ENCODE measurements at places on chromosomes 3 and 15.

DNA sequence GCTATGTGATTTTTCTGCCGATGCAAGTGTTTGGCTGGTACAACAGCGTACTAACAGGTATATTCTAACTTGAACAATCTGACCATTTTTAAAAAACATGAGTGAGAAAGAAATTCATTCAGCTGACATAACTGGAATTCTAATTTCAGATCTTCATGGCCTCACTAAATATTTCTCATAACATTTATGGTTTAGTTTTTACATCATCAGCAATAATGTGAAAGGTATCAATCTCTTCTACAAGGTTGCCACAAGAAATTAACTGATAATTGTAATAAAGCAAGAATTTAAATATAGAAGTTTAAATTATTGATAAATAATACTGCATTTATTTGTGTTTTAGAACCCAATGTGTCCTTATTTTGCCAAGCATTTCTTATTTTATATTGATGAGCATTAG, 5.2 kb upstream of the C3orf80 start:
- DNase-seq = no peak

DNA sequence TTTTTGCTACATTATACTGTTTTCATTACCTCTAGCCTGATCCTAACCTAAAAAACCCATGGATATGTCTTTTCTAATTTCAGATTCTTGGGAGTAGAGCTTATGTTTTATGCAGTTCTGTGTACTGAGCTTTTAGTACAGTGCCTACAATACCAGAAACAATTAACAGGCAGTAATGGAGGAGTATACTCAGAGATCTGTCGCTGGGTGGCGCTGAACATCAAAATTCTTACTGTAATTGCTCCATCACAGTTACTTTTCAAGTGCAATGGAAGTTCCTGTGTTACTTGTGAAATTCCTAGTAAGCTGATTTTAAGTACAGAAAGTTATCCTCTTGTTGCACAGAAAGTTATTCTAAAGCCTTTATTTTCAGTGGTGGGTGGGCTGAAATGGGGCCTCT, 66.9 kb downstream of the RNF13 start:
- peak; percentile 68 for DNase-seq

DNA sequence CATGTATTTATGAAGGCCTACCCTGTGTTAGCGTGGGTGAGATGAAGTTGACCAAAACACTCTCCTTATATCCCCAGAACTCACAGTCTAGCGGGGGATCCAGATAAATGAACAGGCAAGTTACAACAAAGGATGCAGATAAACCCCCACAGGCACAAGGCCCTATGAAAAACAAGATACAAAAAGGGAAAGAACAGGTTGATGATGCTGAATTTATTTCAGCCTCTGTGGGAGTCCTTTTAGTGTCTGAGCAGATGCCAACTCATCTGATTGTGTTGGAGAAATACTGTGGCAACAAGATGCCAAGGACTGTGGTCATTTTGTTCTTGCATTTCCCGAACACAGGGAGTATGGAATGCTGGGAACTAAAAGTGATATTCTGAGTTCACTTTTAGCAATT, 300.0 kb downstream of the CHST2 start:
- no peak for DNase-seq

DNA sequence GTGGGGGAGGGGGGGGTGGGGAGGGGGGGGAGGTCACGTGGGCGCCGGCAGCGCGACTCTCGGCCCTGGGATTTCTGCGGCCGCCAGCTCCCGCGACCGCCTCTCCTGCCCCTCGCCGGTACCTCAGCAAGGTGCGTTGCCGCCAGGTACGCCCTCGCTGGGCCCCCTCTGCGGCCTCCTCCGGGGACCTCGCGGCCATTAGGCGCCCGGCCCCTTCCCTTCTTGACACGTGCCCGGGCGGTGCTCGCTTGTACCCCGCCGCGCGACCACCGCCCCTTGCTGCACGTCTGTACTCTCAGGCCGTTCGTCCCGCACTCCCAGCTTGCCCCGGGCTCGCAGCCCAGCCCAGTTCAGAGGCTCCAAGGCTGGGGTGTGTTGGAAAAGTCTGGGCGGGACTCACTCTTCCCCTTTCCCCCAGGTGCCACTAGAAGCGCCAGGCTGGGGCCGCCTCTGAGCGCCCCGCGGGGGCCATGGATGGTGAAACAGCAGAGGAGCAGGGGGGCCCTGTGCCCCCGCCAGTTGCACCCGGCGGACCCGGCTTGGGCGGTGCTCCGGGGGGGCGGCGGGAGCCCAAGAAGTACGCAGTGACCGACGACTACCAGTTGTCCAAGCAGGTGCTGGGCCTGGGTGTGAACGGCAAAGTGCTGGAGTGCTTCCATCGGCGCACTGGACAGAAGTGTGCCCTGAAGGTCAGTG, at the start of gene MAPKAPK3:
Gene MAPKAPK3, plus strand, starts transcription at position 56 of the 696 bp plus-strand sequence. Its CDS starts 415 bp downstream, at position 471.
- DNase-seq = no peak

DNA sequence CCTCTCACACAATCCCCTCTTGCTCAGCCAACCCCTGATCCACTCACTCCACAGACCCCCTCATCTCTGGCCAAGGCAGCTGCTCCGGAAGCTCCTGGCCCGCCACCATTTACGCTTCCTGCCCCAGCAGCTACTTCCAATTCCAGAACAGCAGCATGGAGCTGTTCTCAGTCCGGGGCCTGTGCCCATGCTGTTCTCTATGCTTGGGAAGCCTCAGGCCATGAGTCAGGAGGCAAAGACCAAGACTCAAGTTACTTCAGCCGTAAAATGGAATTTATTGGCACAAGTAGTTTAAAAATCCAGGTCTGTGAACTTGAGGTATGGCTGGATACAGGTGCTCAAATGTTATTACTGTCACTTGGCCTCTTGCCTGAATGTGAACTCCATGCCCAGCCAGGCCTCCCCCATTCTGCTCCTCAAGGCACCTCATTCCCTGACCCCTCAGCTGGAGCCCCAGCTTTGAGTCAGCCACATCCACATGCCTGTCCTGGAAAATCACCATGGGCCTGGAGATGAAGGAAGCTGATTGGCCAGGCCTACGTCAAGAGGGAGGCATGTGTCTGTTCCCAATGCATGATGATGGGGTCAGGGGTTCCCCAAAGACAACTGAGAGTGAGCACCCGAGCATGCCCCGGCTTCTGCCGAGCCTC, 31.4 kb upstream of the CACNA2D2 start:
- no peak for DNase-seq
